ENCODE measurements at places on chromosomes 5 and 9. TPM values are rescaled to one million over a fixed set of nuclear protein-coding genes. Genes with fewer than 3 reads are reported as not detected.

- peak; percentile 20 for DNase-seq
These were observed 68.7 kb downstream of the PSMB7 start for GRCh38 chr9:124346347-124347163.

GRCh38 chr5:74641735-74642542, 1.4 kb upstream of the ENC1 start:
- peak; percentile 71 for DNase-seq

The DEPDC1B gene
- total RNA-seq, result 4.5 TPM

- peak; percentile 82 for DNase-seq
These were observed 53.5 kb upstream of the GRIN3A start for GRCh38 chr9:101791938-101792337.

DNA sequence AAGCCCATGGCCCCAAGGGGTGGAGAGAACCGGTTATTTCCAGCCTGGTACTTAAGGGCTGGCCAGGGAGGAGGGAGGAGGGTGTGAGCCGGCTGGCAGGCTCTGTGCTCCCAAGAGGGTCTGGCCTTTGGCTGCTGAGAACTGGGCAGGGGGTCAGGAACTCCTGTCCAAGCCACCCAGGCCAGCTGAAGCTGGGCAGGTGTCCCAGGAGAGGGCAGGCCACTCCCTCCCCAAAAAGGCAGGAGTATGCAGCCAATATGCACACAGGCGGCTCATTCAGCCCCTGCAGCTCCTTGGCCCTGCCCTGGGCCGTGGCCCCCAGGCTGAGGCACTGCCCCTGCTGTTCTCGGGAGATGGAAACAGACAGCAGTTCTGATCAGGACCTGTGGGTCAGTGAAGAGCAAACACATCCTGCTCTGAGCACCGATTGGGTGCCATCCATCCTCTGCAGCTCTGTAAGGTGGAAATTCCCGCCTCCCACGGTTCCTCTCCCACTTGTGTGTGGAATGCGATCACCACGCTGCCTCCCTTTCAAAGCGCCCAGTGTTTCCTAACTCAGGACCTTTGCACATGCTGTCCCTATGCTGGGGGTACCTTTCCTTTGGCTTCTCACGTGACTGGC, 17.1 kb upstream of the KIF12 start:
- no peak for DNase-seq

DNA sequence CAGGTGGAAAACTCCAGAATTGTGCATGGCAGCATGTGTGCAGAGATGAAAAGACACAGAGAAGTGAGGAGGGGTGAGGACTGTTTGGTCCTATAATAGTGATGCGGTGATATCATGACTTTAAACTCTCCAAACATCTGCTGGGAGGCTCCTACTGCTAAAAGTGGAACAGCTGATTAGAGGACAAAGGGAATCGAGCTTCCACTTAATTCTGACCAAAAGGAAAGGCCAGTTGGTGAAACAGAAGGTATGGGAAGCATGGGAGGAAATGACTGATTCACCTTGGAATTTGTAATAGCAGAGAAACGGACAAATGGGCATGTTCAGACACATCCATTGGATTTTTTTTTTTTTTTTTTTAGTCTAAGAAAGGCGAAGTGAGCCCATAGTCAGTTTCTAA, 67.5 kb upstream of the MAMDC2 start:
- DNase-seq, result no peak

The TMEM171 gene
- 34.5 TPM for total RNA-seq

Data from mucosa of descending colon (tissue), 3 donors.